ENCODE measurements at places on chromosomes 5 and 9.

- DNase-seq: no peak
Observed at GRCh38 chr5:126918615-126918957, 111.8 kb downstream of the MARCHF3 start.

- DNase-seq: no peak
Observed at GRCh38 chr9:112020680-112021596, 124.3 kb downstream of the UGCG start.

GRCh38 chr5:180111273-180112002, 39.9 kb upstream of the RNF130 start:
- no peak for DNase-seq

DNA sequence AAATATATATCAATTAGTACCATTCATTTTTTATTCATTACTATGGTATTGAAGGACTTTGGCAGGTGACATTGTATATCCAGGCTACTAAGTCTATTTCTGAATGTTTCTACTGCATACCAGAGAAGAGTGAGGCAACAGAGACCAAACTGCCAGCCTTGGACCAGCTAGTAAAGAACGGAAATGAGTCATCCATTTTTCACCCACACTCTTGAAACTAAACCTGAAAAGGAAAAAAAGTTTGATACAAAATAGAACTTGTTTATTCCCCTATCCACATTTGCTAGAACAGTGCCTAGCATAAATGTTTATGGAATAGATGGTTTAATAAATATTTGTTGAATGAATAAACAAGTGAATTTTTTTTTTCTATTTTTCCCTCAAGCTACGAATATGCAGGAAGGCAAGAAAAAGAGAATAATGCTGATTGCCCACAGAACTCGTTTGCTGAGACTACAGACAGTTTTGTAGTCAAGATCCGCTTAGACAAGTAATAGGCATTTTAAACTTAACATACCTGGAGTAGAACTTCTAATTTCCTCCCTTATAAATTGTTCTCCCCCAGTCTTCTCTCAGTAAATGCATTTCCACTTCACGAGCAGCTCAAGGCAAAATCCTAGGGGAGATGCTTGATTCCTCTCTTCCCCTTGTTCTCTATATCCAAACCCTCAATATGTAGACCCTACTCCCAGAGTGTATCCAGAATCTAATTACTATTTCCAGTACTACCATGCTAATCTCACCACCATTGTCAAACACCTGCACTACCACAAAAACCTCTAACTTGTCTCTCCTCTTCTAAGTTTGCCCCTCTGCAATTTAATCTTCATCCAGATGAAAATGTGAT, 146.2 kb upstream of the RASA1 start:
- no peak for DNase-seq

- DNase-seq: no peak
Observed at GRCh38 chr5:82639393-82640144, 361.4 kb upstream of the RPS23 start.

DNA sequence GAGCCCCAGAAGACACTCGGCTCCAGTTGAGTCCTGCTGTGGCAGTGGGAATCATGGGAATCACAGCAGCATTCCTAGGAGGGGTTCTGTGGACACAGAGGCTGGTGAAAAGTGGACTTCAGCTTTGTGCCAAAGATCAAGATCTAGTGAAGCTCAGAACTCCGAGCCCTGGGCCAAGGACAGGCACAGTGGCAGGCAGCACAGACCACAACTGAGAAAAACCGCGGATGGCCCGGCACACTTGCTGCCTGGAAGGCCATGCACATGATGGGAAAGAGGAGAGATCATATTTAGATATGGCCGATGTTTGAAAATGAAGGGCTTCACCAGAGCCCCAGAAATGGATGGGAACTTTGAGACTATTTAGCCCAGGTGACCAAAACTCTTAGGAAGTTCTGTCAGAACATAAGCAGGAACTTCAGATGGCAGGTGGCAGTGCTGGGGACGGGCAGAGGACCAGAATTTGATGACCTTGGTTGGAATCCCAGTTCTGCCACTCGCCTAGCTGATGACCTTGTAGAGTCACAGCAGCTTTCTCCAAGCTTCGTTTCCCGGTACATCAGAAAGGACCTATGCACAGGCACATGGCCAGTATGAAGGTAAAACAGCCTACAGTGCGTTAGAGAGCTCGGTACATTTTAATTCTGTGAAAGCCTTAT, 18.0 kb downstream of the BARHL1 start:
- no peak for DNase-seq

DNA sequence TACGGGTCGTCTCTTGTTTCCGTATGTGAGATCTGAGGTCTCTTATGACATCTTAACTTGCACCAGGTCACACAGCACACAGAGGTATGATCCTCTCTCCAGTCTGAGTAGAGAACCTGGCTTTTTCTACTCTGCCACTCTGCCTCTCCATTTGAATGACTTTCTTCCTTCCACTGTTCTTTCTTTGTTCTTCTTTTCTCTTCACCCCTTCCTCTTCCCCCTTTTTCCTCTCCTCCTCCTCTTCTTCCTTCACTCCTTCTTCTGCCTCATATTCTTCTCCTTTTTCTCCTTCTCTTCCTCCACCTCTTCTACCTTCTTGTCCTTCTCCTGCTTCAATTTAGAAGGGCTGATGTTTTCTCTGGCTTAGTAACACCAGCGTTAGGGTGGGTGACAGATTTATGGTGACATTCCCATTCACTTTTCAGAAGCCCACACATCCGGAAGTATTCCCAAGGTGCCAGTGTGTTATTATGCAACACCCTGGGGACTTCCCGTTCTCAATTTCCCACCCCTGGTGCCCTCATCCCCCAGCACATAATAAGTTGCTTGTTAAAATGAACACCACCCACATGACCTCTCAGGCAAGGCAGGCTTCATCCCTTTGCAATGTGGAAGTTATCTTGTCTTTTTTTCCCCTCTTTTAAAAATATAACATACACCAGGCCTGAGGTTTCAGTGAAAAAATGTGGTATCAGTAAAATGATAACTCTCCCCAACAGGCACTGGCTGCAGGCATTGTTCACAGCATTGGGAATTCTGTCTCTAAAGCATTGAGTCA, 122.0 kb downstream of the PAPPA start:
- no peak for DNase-seq

GRCh38 chr9:125529589-125530515, 177.2 kb downstream of the MAPKAP1 start:
- no peak for DNase-seq

DNA sequence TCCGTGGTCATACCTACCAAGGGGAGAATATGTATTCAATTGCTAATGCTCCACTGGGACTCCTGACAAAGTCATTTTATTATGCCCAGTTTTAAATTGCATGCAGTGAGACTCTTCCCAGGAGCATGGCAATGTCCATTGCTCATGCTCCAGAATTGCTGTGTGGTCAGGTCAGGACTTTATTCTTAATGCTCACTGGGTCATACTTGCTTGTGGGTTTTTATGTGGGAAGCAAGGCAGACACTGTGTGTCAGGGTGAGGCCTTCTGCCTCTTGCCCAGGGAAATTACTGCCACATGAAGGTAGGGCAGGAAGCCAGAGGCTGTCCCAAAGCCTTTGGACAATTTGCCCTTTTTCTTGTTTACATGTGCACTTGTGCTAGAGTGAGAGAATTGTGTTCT, 164.6 kb upstream of the MEF2C start:
- DNase-seq: no peak

- no peak for DNase-seq
Observed at GRCh38 chr9:81312346-81312745, 377.0 kb downstream of the TLE1 start.

DNA sequence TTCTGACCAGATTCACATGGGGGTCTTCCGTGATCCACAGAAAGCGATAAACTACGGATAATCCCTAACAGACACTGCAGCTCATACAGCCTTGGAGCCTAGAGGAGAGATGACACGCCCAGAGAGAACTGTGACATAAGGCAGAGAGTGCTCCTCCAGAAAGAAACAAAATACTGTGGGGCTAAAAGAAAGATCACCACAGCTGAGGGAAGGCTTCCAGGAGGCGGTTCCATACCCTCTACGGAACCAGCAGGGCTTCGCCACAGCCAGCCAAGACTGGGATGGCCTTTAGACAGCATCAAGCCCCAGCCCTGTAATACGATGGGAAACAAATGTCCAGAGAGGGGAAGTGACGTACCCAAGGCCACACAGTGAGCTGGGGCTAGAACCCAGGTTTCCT, 19.3 kb downstream of the GPX3 start:
- DNase-seq: no peak

GRCh38 chr9:126357074-126357473, 30.4 kb downstream of the MVB12B start:
- DNase-seq: peak; percentile 28
